ENCODE measurements at places on chromosomes 7 and 10.

DNA sequence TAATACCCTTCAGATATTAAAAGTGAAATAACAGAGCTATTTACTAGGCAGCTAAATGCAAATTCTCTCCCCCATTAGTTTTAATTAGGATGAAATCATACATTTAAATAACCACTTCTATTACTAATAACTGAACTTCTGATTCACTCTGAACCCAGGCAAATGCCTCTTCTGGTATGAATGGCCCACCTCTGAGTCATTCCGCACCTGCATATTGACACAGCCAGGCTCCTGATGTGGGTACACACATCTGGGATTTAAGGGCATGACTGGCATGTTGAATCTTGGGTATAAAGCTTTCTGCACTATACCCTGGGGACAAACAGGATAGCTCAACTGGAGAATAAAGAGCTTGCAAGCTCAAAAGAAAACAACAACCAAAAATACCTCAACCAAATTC lies 140.9 kb downstream of the AUTS2 start:
- peak; percentile 65 for DNase-seq

DNA sequence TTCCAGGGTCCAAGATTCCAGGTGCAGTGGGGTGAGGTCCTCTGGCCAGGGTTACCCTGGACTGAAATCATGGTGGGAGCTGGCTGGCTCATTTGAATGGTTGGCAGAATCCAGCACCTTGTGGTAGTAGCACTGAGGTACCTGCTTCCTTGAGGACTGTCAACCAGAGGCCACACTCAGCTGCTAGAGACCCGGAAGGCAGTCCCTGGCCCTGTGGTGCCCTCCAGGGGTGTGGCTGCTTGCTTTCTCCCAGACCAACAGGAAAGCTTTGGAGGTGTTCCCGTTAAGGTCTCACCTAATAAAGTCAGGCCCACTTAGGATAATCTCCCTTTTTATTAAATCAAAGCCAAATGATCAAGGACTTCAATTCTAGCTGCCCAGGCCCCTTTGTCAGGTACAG lies 107.7 kb upstream of the GDF10 start:
- DNase-seq = no peak

DNA sequence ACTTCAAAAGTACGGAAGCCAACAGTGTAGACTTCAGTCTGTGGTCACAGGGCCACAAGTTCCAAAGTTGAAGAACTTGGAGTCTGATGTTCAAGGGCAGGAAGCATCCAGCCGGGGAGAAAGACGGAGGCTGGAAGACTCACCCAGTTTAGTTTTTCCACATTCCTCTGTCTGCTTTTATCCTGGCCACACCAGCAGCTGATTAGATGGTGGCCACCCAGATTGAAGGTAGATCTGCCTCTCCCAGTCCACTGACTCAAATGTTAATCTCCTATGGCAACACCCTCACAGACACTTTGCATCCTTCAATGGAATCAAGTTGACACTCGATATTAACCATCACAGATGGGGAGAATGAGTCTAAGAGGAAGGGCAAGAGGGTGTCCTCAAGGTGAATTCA lies 19.3 kb upstream of the FRMD4A start:
- DNase-seq = no peak

GRCh38 chr7:7652798-7653540 lies 12.4 kb downstream of the UMAD1 start:
- DNase-seq = no peak

DNA sequence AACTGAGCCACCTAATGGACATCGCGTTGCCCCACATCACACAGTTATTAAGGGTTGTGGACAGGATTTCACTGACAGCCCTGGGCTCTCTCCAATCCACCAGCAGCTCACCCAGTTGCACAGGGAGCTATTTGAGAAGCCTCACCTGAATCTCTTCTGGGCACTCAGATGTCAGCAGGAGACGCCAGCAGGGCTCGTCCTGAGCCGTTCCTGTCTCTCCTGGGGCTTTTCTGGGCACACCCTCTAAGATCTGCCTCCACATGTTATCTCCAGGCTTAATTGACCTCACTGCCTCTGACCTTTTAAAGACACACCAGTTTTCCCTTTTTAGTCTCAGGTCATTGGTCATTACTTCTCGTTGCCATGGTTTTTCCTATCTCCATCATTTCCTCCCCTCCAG lies 63.0 kb downstream of the GRID1 start:
- no peak for DNase-seq

DNA sequence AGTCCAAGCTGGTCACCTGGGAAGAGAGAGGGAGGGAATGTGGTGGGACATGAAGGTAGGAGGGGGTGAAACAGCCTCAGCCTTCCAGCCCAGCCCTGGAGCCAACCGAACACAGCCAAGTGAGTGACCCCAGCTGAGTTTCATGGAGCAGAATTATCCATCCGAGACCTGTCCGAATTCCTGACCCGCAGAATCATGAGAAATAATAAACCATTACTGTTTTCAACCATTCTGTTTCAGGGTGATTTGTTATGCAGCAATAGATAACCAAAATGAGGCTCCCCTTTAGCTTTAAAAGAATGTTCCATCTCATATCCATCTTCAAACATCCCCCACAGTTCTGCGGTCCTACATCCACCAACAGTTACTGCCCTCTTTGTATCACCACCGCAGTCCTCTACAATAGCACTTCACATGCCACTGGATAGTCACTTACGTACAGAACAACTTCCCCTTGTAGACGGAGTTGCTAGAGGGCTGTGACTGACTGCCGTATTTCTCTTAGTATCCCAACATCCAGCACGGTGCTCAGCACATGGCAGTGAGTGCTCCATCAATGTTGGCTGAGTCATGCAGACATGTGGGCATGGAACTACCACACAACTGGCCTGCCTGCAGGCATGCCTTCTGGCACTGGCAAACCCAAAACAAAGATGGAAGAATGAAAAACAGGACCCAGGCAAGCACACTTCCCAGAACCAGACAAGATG lies 18.5 kb downstream of the KIAA1549 start:
- DNase-seq = no peak

- DNase-seq = no peak
These were observed 239.3 kb downstream of the THSD7A start for GRCh38 chr7:11592699-11593098.

- DNase-seq = no peak
These were observed 137.5 kb downstream of the ST7 start for GRCh38 chr7:117090791-117091190.

GRCh38 chr7:42964849-42965805 lies 33.0 kb downstream of the MRPL32 start:
- no peak for DNase-seq

GRCh38 chr7:66202441-66202840 lies 2.7 kb upstream of the TPST1 start:
- no peak for DNase-seq

DNA sequence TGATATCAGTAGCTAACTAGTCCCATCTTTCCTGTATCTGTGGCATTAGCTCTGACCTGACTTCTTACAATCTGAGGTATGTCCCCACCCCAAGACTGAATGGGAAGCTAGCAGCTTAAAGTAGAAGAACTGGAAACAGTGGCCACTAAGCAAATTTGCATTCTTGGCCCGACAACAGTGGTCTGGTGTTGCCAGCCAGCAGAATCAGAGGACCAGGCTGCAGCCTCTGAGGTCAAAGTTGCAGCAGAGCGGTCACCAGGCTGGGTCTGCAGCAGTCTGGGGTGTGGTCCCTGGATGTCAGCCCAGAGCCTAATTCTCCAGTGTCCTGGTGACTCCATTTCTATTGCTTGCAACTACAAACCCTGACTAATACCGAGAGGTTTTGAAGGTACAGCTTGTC lies 26.3 kb downstream of the FAM107B start:
- no peak for DNase-seq

DNA sequence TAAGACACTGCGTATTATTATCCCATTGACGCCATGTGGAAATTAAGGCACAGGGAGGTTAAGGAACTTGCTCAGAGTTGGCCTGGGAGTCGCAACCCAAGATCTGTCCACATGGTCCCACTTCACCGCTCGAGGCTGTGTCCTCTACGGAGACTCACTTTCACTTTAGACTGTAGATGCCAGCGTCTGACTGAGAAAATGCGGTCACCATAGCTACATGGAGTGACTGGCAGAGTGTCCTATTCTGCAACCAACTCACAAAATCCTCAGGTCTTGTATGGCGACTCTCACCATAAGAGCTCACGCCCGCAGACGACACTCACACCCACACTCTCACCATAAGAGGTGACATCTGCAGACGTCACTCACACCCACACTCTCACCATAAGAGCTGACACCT lies 257.9 kb downstream of the PTPRN2 start:
- no peak for DNase-seq

GRCh38 chr10:689452-690371 lies at the start of gene DIP2C:
DIP2C (minus strand) TSS chr10:689668; CDS start chr10:689578, 90 bp downstream.
- no peak for DNase-seq

- no peak for DNase-seq
These were observed 197.7 kb downstream of the TCERG1L start for GRCh38 chr10:131113709-131114291.

DNA sequence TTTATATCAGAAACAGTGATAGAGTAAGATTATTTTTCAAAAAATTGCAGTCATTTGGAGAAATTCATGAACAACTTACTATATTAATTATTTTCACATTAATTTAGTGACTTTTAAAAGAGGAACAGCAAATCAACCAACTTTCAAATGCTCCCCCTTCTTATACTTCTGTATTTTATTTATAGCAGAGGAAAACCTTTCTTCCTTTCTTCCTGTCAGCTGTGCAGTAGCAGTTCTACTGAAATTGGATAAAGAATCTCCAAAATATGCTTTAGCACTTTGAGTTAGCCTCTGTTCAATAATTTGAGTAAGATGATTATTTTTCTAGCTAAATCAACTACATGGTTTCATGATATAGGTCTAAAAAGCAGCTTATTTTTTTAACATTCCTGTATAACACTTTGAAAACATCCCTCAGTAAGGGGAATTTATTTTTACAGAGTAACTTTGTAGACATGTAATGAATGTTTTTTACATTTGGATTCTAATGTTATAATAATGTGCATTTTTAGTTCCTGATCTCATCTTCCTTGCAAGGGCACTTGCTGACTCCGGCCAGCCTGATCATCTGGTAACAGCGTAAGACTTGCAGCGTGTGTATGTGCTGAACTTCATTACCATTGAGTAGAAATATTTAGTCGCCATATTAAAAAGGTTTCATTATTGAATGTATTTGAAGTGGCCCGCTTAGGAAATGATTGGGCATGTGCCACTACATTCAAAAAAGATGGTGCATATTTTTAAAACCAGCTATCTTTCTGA lies 158.3 kb upstream of the HDAC9 start:
- no peak for DNase-seq

DNA sequence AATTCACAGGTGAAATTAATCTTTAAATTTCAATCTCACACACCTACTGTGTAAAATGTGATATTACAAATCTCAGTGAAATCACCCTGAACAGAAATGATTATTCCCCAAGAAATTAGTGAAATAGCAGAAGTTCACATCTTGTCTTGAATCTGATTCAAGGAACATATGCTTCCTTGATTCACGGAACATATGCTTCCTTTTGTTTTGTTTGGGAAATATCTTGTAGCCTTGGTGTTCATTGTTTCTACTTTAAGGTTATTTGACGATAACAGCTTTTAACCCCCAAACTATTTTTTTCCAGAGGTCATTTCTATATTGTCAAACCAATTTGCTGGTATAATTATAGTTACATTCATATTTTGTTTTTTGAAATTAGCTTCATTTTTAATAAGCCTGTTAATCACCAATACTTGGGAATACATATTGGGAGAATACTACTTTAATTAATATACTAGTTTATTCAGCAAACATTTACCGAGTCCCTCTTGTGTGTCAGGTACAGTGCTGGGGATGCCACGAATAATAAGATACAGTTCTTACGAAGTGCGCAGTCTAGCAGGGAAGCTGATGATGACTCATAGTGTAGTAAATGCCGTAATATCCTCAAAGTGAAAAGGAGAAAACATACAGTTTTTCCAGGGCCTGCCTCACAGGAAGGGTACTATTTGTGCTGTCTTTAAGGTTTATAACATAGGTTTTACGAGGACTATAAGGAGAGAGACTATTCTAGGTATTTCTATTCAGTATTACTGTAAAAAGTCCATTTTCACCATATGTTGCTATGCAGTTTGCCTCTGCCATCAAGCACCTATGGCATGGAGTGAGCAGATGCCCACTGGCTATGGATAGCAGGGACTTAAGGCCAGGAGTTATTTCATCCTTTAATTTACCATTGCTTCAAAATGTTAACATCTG lies 32.5 kb downstream of the PRKAR2B start:
- no peak for DNase-seq

DNA sequence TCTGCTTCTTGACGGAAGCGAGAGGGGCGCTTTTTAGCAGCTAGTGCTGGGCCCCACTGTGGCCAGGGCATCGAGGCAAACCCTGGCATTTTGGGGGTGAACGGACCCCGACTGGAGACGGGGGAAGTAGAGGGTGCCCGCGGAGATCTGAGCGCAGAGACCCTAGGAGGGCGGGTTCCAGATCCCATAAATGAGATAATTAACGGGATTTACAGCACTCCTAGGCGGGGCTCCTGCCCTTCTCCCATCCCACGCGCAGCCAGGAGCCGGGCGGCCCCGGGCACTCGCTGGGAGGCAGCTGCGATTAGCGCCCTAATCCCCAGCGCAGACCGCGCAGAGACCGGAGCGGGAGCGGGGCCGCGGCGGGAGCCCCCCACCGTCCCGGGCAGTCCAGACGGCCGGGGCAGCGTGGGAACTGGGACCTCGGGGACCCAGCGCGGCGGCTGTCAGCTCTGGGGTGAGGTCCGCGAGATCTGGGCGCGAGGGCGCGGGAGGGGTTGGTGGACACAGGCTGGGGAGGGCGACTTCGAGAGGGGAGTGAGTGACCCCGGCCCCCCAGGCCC lies 735 bp downstream of the JCAD start:
- DNase-seq = no peak

GRCh38 chr7:75688200-75689136 lies 50.3 kb downstream of the HIP1 start:
- DNase-seq = no peak

- no peak for DNase-seq
These were observed 21.4 kb downstream of the GARIN1A start for GRCh38 chr7:128693373-128694015.

DNA sequence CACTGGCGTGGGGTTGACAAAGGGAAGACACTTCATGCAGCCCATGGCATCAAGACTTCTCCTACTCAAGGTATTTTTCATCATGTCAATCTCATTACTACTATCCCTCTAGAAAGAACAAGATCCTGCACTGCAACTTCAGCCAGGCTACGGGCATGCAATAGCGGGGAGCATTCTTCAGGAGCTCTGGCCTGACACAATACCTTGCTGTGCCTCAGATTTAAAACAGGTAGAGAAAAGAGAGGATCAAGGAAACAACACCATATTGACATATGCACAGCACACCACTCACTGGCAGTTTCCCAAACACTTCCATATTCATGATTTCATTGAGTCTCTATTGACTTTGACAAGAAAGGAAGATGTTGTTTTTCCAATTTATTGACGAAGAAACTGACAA lies 51.5 kb downstream of the DOCK4 start:
- no peak for DNase-seq

GRCh38 chr7:142303650-142304049 lies 45.8 kb upstream of the PRSS58 start:
- no peak for DNase-seq
